ENCODE measurements at places on chromosomes 7 and 10.
A peak's percentile ranks its signal among the peaks of the same experiment; 100 is the strongest.

DNA sequence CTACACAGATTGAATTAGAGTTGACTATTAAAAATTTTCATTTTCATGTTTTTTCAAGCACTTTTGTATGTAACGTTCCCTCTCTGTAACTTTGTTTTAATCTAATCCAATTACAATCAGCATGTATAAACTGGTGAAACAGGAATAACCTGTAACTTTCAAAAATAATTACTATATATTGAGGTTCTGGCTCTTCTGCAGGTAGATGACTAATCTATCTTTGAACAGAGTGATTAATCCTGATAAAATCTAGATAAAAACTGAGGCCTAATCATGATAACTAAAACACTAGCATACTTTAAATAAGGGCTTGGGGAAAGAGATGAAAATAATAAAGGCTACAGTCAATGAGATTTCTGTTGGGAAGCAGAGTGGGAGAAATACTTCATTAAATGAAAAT is 101.6 kb upstream of the KCND2 start:
- no peak overlapping the region for H3K27ac ChIP-seq
- no peaks in the 10 kb centered on the region for H3K36me3 ChIP-seq
- no peaks in the 10 kb centered on the region for H3K27me3 ChIP-seq
- H3K4me1 ChIP-seq, result no peaks in the 10 kb centered on the region

- no peak for DNase-seq
- no peak overlapping the region for H3K4me3 ChIP-seq
- no peaks in the 10 kb centered on the region for H3K4me1 ChIP-seq
- H3K27me3 ChIP-seq, result no peaks in the 10 kb centered on the region
- H3K27ac ChIP-seq, result no peak overlapping the region
Measured at GRCh38 chr7:74138945-74139843, 35.0 kb upstream of the EIF4H start.

DNA sequence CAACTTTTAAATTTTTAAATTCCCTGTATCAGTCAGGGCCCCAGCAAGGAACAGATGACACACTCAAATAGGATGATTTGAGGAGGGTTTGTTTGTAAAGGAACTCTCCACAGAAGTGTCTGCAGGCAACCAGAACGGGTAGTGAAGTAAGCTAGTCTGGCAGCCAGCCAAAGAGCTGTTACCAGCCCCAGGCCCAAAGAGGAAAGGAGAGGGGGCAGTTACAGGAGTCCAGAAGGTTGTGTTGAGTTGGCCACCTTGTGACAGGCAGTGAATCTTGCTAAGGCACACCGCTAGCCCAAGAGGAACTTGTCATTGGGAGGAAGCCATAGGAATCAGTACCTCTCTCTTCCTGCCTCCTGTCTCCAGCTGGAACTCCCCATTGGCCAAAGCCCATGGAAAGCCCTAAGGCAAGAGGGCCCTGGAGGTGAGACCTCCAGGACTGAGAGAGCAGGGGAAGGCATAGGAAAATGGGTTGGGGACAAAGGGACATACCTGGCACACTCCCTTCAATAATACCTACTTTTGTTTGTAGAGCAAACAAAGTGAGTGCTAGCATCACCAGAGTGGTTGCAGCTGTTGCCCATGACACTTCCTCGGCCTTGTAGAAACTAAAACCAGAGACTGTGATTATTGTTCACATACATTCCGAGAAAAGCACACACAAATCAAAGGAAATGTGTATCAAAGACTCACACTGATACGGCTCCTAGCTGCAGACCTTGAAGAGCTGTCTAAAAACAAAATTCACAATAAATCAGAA is 25.4 kb upstream of the GATAD1 start:
- DNase-seq, result no peak
- no peak overlapping the region for H3K27ac ChIP-seq
- H3K4me1 ChIP-seq, result peaks cover 3% of the 10 kb centered on the region
- H3K27me3 ChIP-seq, result no peaks in the 10 kb centered on the region
- no peak overlapping the region for H3K4me3 ChIP-seq

- H3K4me1 ChIP-seq, result no peaks in the 10 kb centered on the region
- DNase-seq, result no peak
- H3K27ac ChIP-seq, result no peak overlapping the region
- H3K27me3 ChIP-seq, result no peaks in the 10 kb centered on the region
- no peaks in the 10 kb centered on the region for H3K36me3 ChIP-seq
Measured at GRCh38 chr10:59000162-59000825, 176.1 kb upstream of the PHYHIPL start.

GRCh38 chr10:70745555-70745954 is 39.6 kb downstream of the TBATA start:
- no peak for DNase-seq
- no peaks in the 10 kb centered on the region for H3K27me3 ChIP-seq
- H3K4me3 ChIP-seq, result no peak overlapping the region
- H3K27ac ChIP-seq, result no peak overlapping the region
- H3K4me1 ChIP-seq, result peaks cover under 1% of the 10 kb centered on the region

- H3K4me3 ChIP-seq, result no peak overlapping the region
- no peaks in the 10 kb centered on the region for H3K36me3 ChIP-seq
- peak; percentile 30 for DNase-seq
- H3K27ac ChIP-seq, result no peak overlapping the region
- peaks cover 2% of the 10 kb centered on the region for H3K4me1 ChIP-seq
Measured at GRCh38 chr7:20745702-20746101, 41.0 kb downstream of the SP8 start.

DNA sequence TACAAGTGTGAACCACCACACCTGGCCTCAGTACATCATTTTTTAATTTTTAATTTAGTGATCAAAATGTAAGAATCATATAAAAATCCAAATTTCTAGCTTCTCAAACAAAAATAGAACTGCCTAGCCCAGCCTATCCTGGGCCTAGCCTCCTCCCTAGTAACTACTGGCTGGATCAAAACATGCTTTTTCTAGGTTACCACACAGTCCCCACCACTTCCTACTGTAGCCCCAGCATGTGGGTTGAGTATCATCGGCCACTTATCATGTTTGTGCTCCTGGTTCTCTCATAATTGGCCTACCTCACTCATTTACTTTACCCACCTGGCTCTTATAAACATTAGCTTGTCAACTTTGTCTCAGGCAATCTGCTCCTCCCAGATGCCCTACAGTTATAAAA is 52.9 kb downstream of the DNAJC12 start:
- H3K27ac ChIP-seq, result no peak overlapping the region
- peaks cover 4% of the 10 kb centered on the region for H3K4me1 ChIP-seq
- no peak overlapping the region for H3K4me3 ChIP-seq
- no peaks in the 10 kb centered on the region for H3K36me3 ChIP-seq

GRCh38 chr10:23469596-23470237 is 30.8 kb downstream of the OTUD1 start:
- H3K36me3 ChIP-seq, result no peaks in the 10 kb centered on the region
- no peak overlapping the region for H3K4me3 ChIP-seq
- H3K27me3 ChIP-seq, result no peaks in the 10 kb centered on the region
- H3K4me1 ChIP-seq, result no peaks in the 10 kb centered on the region
- H3K27ac ChIP-seq, result no peak overlapping the region

- H3K4me1 ChIP-seq, result peaks cover 17% of the 10 kb centered on the region
- H3K27me3 ChIP-seq, result no peaks in the 10 kb centered on the region
- no peaks in the 10 kb centered on the region for H3K36me3 ChIP-seq
- H3K27ac ChIP-seq, result no peak overlapping the region
- no peak overlapping the region for H3K4me3 ChIP-seq
Measured at GRCh38 chr7:91517201-91517785, 253.1 kb downstream of the FZD1 start.

GRCh38 chr10:129505500-129506075 is 38.5 kb downstream of the MGMT start:
- no peaks in the 10 kb centered on the region for H3K4me1 ChIP-seq
- H3K36me3 ChIP-seq, result no peaks in the 10 kb centered on the region
- H3K4me3 ChIP-seq, result no peak overlapping the region
- H3K27me3 ChIP-seq, result no peaks in the 10 kb centered on the region
- H3K27ac ChIP-seq, result no peak overlapping the region

DNA sequence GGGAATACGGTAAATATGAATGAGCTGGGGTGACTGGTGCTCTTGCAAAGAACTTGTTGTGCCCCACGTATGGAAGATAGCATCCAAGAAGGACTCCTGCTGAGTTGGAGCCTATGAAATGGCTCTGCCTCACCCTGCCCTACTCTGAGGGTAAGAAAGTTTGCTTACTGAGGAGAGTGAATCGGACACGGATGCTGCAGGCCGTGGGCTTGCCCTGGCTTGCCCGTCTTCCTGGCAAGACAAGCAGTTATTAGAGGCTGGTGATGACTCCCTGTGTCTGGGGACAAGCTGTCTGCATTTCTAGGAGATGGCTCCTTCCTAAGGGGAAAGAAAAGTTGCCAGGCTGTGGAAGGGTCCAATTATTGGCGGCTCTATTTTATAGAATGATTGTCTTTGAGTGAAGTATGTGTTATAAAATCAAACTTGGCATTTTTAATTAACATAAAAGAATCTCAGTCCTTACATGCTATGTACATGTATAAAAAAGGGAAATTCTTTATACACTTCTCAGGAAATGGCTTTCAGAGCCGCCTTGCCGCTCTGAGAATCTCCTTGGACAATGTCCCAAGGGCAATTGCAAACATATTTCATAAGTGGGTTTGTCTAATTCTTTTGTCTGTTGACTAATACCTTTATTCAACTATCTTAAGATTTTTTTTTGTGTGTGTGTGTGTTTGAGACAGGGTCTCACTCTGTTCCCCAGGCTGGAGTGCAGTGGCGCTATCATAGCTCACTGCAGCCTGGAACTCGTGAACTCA is 64.6 kb downstream of the CYP26A1 start:
- H3K27ac ChIP-seq, result no peak overlapping the region
- H3K4me3 ChIP-seq, result peak overlapping the region; percentile 11
- H3K27me3 ChIP-seq, result no peaks in the 10 kb centered on the region
- H3K4me1 ChIP-seq, result no peaks in the 10 kb centered on the region
- DNase-seq, result no peak

DNA sequence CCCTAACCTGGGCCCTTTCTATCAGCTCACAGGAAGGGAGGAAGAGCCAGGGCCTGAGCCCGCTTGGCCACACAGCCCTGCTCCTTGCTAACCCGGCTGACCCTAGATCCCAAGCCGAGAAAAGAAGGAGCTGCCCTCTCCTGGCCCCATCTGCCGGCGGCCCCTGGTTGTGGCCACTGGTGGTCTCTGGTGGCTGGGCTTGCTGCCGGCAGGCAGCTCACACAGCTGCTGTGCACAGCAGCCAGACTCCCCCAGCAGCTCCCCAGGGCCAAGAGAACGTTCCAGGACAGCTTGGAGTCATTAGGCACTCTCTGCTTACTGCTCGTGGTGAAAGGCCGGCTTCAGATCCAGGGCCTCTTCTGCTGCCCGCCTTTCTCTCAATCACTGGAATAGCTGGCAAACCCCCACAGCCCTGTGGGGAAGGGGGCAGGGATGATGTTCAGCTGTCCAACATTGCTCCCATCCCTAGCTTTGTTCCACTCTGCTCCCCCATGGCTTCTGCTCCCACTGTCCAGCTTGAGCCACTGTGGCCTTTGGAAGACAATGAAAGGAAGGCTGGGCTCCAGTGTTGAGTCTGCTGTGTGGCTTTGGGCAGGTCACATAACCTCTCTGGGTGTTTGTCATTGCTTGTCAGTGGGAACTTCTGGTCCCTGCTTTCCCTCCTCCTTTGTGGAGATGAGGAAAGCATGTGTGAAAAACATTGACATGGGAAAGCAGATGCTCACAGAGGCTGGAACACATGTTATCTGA is 35.4 kb upstream of the COL13A1 start:
- H3K27ac ChIP-seq, result no peak overlapping the region
- no peak for DNase-seq
- peaks cover 9% of the 10 kb centered on the region for H3K27me3 ChIP-seq

- H3K4me1 ChIP-seq, result peaks cover 6% of the 10 kb centered on the region
- H3K27ac ChIP-seq, result no peak overlapping the region
- H3K27me3 ChIP-seq, result no peaks in the 10 kb centered on the region
- H3K36me3 ChIP-seq, result no peaks in the 10 kb centered on the region
Measured at GRCh38 chr10:45419676-45420025, 45.6 kb downstream of the ALOX5 start.

- H3K36me3 ChIP-seq, result no peaks in the 10 kb centered on the region
- no peaks in the 10 kb centered on the region for H3K4me1 ChIP-seq
- no peak for DNase-seq
- no peak overlapping the region for H3K4me3 ChIP-seq
- no peak overlapping the region for H3K27ac ChIP-seq
- no peaks in the 10 kb centered on the region for H3K27me3 ChIP-seq
Measured at GRCh38 chr10:131638880-131639278, 261.9 kb upstream of the PPP2R2D start.

- no peaks in the 10 kb centered on the region for H3K27me3 ChIP-seq
- no peak overlapping the region for H3K4me3 ChIP-seq
- H3K4me1 ChIP-seq, result peaks cover 2% of the 10 kb centered on the region
- no peaks in the 10 kb centered on the region for H3K36me3 ChIP-seq
Measured at GRCh38 chr7:125149151-125149550, 219.5 kb upstream of the POT1 start.

- H3K4me1 ChIP-seq, result no peaks in the 10 kb centered on the region
- H3K27me3 ChIP-seq, result no peaks in the 10 kb centered on the region
Measured at GRCh38 chr10:97243836-97244235, 48.6 kb downstream of the ARHGAP19 start.

DNA sequence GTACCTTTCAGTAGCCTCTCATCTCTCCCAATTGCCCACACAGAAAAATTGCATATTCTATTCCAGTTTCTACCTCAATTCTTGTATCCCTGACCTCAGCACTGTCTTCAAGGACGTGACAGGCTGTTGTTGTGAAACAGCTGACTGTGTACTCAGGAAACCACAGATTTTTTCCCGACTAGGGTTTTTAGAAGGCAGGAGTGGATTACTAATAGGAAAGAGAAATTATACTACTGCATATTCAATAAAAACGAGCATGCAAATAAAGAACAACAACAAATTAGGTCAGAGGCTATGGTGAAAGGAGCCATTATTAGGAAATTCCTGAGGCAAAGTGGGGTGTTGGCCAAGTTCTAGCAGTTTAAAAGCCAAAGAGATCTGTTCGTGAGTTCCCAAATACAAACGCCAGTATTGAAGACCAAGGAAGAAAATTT is 93.4 kb downstream of the DOCK4 start:
- DNase-seq, result no peak
- no peak overlapping the region for H3K4me3 ChIP-seq
- no peak overlapping the region for H3K27ac ChIP-seq
- no peaks in the 10 kb centered on the region for H3K27me3 ChIP-seq
- H3K4me1 ChIP-seq, result no peaks in the 10 kb centered on the region

GRCh38 chr10:5830629-5831445 is 17.6 kb upstream of the GDI2 start:
- H3K27ac ChIP-seq, result no peak overlapping the region
- no peaks in the 10 kb centered on the region for H3K36me3 ChIP-seq
- no peaks in the 10 kb centered on the region for H3K4me1 ChIP-seq
- no peak overlapping the region for H3K4me3 ChIP-seq

DNA sequence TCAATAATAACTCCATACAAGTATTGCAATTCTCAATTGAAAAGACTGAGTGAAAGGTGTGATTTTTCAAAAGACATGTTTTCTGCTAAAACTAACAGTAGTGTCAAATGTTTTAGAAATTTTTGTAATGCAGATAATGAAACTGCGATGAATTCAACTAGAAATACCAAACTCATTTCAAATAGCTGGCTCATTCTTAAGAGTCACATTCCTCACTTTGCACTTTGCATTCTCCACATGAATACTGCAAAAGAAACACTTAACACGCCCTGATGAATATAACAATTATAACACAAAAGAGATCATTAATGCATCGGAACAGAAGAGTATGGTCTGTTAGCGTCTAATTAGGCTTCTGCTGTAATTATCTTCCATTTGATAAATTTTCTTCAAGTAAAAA is 15.5 kb upstream of the TSPAN12 start:
- H3K4me1 ChIP-seq, result peaks cover 6% of the 10 kb centered on the region
- peak; percentile 49 for DNase-seq
- no peak overlapping the region for H3K4me3 ChIP-seq
- H3K27me3 ChIP-seq, result no peaks in the 10 kb centered on the region
- no peak overlapping the region for H3K27ac ChIP-seq
- no peaks in the 10 kb centered on the region for H3K36me3 ChIP-seq

- no peaks in the 10 kb centered on the region for H3K27me3 ChIP-seq
- H3K4me3 ChIP-seq, result no peak overlapping the region
- no peaks in the 10 kb centered on the region for H3K36me3 ChIP-seq
- H3K27ac ChIP-seq, result no peak overlapping the region
- H3K4me1 ChIP-seq, result peaks cover under 1% of the 10 kb centered on the region
Measured at GRCh38 chr7:135121868-135122267, 26.0 kb upstream of the TMEM140 start.
